ENCODE measurements at places on chromosomes 12 and 14.

- H3K36me3 ChIP-seq: 0 out of 2 replicates have a peak, but pooled peaks cover 19% of the 10 kb centered on the region
- no peak overlapping the region for H3K27ac ChIP-seq
- no peak overlapping the region for H3K4me3 ChIP-seq
Measured at GRCh38 chr14:103444837-103445524, 59.8 kb downstream of the MARK3 start.

DNA sequence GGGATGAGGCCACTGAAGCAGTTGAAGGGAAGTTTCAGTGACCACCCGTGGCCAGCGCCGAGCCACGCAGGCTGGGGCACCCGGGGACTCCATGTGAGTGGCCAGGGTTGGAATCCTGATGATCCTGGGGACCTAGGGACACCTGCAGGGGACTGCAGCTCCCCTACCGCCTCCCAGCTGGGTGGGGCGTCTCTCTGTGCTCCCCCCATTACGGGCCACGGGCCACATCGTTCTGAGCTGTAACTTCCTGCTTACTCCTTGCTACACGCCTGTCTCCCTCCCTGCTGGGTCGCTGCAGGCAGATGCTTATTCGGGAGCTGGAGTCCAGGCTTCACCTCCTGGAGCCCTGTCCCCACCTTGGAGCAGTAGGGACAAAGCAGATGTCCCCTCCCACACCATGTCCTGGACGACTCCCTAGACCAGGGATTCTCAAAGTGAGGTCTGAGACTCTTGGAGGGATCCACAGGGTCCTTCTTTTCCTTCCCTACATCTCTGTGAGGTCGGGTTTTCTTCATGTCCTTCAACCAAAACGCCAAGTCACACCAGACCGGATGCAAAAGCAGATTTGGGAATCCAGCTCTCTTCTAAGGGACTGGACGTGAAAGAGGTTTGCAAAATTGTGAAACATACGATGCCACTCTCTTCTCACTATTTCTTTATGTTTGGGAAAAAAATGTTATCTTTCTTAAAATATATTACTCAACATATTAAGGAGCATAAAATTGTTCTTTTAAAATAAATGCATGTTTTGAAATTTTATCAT, 85.9 kb upstream of the NCOR2 start:
- no peak overlapping the region for H3K4me3 ChIP-seq
- H3K27ac ChIP-seq: no peak overlapping the region
- no peaks in the 10 kb centered on the region for H3K27me3 ChIP-seq

DNA sequence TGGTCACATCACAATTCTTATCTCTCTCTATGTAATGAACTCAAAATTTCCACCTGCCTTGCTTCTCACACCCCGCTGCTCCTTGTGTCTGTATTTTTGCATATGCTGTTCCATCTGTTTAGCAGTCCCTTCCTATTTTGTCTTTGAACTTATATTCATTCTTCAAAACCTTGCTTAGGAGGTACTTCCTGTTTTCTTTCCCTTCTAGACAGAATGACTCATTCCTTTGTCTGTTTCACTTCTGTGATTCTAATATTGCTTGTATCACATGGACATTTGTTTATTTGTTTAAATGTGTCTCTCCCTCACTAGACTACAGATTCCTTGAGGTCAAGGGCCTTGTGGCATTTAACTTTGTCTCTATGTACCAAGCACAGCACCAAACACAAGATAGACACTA, 424.2 kb downstream of the ETNK1 start:
- no peak overlapping the region for H3K27ac ChIP-seq
- H3K4me3 ChIP-seq: no peak overlapping the region
- no peaks in the 10 kb centered on the region for H3K27me3 ChIP-seq
- H3K36me3 ChIP-seq: no peaks in the 10 kb centered on the region

DNA sequence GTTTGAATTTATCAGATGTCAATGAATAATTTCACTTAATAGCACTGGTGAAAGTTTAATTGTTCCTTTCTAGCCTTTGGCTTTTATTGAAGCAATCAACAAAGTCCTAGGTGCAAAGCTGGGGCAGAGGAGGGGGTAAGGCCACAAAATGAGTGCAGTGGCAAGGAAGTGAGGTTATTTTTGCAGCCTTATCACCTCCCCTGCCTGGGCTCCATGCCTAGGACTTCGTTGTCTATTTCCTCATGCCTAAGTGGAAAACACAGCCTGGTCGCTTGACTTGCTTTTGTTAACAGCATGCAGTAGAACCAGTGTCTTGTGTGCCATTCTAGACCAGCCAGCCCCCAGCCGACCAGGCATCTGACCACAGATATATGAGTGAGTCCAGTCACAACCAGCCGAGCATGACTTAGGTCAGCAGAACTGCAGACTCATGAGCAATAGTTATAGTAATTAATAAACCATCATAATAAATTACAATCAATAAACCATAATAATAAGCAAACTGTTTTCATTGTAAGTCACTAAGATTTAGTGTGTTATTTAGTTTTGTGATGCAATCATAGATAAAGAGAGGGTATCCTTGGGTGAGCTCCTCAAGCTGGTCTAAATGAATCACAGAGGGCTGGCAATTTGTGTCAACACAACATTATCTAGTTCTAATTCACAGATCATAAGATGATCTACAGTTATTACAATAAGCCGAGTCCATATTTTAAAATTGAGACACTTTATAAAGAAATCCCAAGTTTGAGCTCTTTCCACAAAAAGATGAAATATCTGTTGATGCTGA, 156.8 kb downstream of the GLT1D1 start:
- no peak overlapping the region for H3K27ac ChIP-seq
- no peaks in the 10 kb centered on the region for H3K27me3 ChIP-seq
- H3K36me3 ChIP-seq: no peaks in the 10 kb centered on the region
- no peaks in the 10 kb centered on the region for H3K4me1 ChIP-seq
- no peak overlapping the region for H3K4me3 ChIP-seq

DNA sequence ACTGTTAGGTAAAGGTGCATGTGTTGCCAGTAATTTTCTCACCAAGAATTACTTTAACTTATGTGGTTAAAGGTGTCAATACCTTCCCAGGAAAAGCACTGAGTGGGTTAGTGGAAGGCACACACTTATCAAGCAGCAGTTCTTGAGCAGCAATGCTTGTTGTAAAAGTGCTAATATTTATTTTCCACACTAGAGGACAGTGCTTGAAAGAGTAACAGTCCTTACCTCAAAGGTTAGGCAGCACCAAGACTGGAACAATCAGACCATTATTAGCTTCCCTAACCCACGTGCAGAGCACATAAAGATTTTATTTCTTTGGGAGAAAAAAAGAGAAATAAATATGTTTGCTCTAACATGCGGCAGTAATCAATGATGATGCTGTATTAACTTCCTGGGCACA, 48.8 kb upstream of the KRR1 start:
- DNase-seq: peak; percentile 42
- no peak overlapping the region for H3K27ac ChIP-seq
- no peaks in the 10 kb centered on the region for H3K27me3 ChIP-seq
- H3K4me3 ChIP-seq: no peak overlapping the region

- H3K36me3 ChIP-seq: no peaks in the 10 kb centered on the region
- H3K4me1 ChIP-seq: peaks cover 17% of the 10 kb centered on the region
- peak overlapping the region; percentile 18 for H3K27ac ChIP-seq
- H3K27me3 ChIP-seq: no peaks in the 10 kb centered on the region
- no peak for DNase-seq
Measured at GRCh38 chr12:100824476-100824875, 29.9 kb downstream of the ANO4 start.

- peaks cover 26% of the 10 kb centered on the region for H3K4me1 ChIP-seq
- H3K27ac ChIP-seq: no peak overlapping the region
- no peak overlapping the region for H3K4me3 ChIP-seq
- H3K36me3 ChIP-seq: peaks cover 31% of the 10 kb centered on the region
- no peaks in the 10 kb centered on the region for H3K27me3 ChIP-seq
Measured at GRCh38 chr14:22601996-22602395, 3.9 kb downstream of the ABHD4 start.

GRCh38 chr14:92677955-92678354, 70.5 kb downstream of the LGMN start:
- no peak for DNase-seq
- no peak overlapping the region for H3K4me3 ChIP-seq
- no peaks in the 10 kb centered on the region for H3K4me1 ChIP-seq

Measured in GM23248 (cell line).